ENCODE measurements at places on chromosomes 3 and 15. TPM values are rescaled to one million over a fixed set of nuclear protein-coding genes. Genes with fewer than 3 reads are reported as not detected.

DNA sequence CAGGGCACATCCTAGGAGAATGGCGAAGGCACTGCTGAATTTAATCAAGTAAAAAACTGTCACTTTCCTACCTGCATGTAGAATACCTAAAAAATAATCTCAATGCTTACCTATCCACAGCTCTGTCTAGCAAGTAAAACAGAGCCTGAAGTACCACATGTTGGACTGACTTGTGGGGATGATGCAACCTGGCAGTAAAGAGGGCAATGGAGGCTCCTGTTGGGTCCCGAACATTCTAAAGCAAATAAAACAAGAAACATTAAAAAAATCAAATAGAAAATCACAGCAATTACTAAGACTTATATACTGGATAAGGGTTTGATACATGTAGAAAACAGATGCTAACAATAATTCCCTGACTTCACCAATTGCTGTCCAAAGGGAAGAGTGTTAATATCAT is 56.1 kb downstream of the PTPN9 start:
- DNase-seq = no peak

DNA sequence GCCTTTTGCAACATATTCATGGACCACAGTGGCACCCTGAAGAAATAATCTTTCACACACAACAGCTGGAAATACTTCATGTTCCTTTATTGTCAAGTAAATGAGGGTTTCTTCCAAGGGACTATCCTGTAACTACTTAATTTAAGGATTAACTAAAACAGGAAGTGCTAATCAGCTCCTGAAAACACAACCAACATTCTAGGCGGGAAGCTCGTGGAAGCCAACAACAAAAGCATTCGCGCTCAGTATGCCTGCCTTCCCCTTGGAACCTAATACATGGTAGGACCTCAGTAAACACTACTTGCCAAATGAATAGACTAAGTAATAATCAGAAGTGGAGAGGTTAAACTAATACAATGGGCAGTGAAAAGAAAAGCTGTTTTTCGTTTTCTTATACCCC is 300.9 kb downstream of the RORA start:
- DNase-seq = no peak

- DNase-seq = no peak
Measured at GRCh38 chr3:25455441-25456132, 27.5 kb downstream of the RARB start.

CHRD gene
- 0.53 TPM for total RNA-seq

DNA sequence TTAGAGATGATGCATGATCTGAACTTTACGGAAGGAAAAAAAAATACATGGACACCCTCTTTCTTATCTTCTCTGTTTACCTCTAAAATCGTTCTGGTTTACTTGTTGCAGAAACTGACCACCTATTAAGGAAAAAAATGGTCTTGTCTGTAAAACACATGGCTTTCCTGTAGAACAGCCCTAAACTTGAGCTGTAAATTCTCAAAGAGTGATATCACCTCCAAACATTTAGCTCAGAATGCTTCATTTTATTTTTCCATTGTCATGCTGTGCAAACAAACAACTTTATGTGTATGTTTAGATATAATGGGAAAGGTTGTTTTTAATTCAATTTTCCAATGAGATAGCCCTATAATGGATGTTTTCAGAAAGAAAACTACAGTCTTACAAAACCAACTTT is 237.4 kb upstream of the NR2F2 start:
- no peak for DNase-seq

- no peak for DNase-seq
Measured at GRCh38 chr3:129054605-129055104, 5.9 kb upstream of the GP9 start.

- DNase-seq = no peak
Measured at GRCh38 chr15:91908391-91908790, 54.9 kb downstream of the SLCO3A1 start.

DNA sequence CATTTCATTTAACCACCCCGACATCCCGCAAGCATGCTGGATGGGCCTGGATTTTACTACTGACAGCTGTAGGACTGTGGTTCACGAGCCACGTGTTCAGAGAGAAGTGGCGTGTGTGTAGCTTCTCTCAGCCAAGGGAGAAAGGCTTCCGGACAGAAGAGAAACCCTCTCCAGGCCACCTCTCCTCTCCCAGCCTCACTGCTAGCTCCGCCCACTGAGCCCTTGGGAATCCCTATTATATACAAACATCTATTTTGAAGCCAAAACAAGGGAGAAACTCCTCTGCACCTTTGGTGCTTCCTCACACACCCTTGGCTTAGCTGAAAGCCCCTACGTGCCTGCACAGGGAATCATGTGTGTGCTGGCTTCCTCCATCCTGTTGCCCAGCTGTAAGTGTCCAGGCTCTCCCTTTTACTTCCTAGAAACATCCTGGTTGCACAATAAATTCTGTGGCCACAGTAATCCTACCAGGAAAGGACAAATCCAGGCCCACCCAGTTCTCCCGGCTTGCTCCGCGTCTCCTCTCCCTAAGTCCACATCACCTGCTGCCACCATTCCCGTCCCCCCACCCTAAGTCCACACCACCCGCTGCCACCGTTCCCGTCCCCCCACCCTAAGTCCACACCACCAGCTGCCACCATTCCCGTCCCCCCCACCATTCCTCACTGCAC is 30.5 kb downstream of the PCSK6 start:
- DNase-seq = no peak

ACP3 gene
- total RNA-seq = 1.0 TPM

DNA sequence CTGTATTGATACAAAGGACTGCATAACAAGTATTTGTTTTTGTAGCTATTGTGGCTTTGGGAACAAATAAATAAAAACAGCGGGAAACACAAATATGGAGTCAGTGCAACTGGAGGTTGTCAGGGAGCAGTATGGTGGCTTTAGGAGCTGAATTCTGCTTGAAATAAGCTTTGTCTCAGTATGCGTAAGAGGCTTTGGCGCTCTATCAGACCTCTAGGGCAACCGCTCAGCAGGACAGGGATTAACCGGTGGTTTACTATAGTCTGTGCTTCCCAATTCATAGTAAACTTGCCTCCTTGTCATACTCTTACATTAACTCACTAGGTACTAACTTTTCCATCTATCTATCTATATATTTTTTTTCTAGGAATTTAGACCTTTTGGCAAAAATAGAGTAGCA is 104.6 kb downstream of the ZIC1 start:
- no peak for DNase-seq

- no peak for DNase-seq
Measured at GRCh38 chr15:83320404-83320803, 35.9 kb upstream of the BNC1 start.

DNA sequence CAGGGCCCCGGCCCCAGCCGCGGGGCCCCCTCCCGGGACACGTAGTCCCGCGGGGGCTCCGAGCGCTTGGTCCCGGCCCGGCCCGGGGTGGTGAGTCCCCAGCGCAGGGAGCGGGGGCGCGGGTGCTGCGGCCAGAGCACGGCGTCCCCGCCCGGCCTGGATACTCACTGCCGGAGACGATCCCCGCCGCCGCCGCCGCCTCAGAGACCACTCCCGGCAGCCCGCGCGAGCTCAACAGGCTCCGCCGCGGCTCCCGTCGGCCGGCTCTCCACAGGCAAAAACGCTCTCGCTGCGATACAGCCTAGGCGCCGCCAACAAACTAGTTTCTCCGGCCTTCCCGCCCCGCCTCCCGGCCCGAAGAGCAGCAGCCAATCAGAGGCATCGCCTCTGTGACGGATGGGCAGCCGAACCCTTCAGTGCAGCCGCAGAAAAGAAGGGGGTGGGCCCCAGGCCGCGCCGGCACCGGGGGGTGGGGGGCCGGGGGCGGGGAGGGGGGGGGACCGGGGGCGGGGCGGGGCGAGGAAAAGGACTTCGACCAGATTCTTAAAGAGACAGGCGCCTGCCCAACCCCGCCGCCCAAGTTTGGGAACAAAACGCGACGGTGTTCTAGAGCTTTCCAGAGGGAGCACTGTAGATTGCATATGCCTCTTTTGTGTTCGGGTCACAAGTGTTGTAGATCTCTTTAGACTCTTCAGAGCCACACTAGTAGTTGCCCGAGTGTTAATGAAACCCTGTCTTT is at the start of gene KLHL25:
Gene KLHL25 (minus strand): TSS at position 328 of the 739 bp plus-strand sequence. CDS start 25,115 bp downstream, outside the sequence.
- peak; percentile 97 for DNase-seq

DNA sequence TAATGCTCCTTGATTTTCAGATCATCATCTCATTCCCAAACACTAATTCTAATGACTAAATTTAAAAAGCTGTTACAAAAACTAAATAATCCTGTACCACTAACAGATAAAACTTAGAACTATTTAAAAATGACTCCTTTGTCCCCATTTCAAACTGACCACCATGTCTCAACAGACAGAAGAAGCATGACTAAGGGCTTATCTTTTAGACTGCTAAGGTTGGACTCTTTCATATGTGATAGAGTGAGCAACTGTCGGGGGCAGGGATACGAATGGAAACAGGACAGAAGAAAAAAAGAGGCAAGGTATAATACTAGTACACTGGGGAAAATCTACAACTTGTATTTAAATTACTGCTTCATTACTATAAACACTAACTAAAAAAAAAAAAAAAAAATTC is 23.3 kb downstream of the SNX4 start:
- no peak for DNase-seq

DNA sequence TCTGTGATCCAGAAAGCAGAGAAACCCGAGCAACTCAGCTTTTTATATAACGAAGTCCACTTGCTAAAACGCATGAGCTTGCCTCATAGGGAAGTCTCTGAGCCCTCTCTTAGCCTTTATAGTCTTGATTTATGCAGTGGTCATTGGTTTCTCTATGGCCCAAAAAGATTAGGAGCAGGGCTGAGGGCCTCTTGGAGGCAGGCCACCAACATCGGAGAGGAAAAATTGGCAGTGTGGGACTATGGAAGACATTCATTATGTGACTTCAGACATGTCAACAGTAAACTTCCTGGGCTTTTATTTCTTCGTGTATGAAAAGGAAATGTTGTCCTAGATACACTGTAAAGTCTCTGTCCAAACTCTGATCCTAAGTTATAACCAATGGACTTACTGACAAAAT is 13.5 kb downstream of the RAB8B start:
- DNase-seq = no peak

DNA sequence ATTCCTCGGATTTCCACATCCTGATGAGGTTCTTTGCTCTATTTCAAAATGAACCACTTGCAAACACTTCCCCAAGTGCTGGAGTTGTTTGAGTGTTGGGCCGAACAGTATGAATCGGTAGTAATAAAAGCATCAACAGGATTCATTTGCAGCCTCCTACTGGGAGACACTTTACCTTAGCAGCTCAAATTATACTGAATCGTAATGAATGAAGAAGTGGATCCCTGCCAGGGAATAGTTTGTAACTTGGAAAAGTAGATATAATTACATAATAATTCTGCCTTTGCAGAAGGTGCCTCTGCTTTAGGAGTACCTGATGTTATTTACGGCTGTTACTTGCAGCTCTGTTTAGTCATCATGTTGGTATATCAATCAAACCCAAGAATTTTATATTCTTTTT is 669.1 kb downstream of the CADM2 start:
- DNase-seq = no peak

- DNase-seq = no peak
Measured at GRCh38 chr3:155270063-155270462, 23.4 kb downstream of the STRIT1 start.

GJD2 gene
- total RNA-seq = not detected

DNA sequence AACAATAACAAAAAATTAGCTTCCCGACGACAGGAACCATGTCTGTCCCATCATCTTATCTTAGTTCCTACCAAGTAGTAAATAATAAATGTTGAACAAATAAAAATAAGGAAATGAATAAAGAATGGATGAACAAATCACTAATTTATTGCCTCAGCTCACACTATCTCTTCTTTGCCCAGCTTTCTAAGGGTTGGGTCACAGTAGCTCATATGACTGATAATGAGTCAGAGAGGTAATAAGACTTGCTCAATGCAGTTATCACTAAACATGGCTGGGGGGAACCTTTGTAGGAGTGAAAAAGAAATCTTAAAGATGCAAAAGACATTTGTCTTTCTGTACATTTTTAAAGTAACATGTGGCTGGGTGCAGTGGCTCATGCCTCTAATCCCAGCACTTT is 182.2 kb downstream of the WDR76 start:
- DNase-seq = no peak

- no peak for DNase-seq
Measured at GRCh38 chr3:49100046-49100615, 4.4 kb downstream of the QARS1 start.

SLC22A14 gene
- not detected for total RNA-seq

GRCh38 chr3:90040554-90040953 is 933.1 kb downstream of the EPHA3 start:
- no peak for DNase-seq

DNA sequence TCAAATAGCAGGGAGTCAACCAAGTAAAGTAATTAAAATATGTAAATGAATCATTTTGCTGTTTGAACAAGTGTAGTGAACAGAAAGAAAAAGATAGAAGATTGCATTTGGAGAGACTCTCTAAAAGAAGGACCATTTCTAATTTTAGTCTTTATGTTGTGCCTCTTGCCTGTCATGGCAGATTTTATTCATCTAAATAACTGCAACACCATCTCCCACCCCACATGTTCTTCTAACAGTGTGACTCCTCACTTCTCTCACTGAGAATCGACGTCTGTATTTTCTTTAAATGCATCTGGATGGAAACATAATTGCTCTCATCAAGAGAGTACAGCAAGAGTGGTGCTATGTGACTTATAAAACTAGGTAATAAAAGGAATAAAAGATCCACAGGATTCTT is 439.9 kb upstream of the GBE1 start:
- DNase-seq = no peak

- DNase-seq = no peak
Measured at GRCh38 chr15:91880373-91880772, 26.9 kb downstream of the SLCO3A1 start.

WDR5B gene
- 5.1 TPM for total RNA-seq

- no peak for DNase-seq
Measured at GRCh38 chr15:33451385-33451784, 140.6 kb downstream of the RYR3 start.

TMEM212 gene
- total RNA-seq = not detected

DNA sequence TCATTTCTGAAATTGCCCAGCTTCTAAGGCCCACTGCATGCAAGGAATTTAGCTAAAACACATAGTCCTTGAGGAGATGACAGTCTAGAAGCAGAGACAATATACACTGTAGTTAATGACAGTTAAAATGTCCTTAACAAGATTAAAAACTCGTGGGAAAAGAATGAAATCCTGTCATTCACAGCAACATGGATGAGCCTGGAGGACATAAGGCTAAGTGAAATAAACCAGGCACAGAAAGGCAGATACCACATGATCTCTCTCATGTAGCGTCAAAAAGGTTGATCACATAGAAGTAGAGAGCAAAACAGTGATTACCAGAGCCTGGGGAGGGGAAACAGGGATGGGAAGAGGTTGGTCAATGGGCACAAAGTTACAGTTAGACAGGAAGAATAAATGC is 36.3 kb upstream of the GOLGA8J start:
- DNase-seq = no peak

SEMA3G gene
- total RNA-seq = 24.2 TPM

DNA sequence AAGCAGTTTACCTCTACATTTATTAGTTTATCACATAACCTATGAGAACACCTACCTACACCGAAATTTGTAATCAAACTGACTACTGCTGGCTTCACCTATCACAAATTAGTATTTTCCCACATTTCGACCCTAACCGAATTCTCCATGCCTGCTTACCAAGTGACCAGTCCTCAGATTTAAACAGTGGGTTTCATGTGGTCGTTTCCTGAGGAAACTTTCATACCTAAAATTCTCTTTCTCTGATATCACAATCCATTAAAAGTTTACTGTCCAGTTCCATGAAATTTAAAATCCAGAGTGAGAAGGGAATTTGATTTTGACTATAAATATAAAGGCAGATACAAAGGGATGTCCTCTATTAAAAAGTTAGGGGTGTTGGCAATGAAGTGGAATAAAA is 1.9 kb downstream of the PLOD2 start:
- DNase-seq = no peak

Measured in Peyer's patch (tissue), 4 donors.